ENCODE measurements at places on chromosomes 16 and 17.
A peak's percentile ranks its signal among the peaks of the same experiment; 100 is the strongest.

- no peak for DNase-seq
Measured at GRCh38 chr16:1474082-1474795, 589 bp downstream of the CLCN7 start.

DNA sequence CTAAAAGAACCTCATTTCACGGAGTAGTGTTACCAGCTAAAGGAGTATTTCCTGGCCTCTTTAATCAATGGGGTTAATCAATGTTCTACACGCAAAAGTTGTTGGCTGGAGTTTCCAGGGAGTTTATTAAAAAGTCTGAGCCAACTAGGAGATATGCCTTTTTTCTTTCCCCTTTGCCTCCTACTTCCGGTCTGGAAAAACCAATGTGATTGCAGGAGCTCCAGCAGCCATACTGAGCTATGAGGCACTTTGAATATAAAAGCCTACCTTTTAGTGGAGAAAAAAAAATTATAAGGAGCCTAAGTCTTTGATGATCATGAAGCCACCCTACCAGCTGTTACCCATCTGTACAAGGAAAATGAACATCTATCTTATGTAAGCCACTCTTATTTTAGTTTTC, 17.9 kb upstream of the ERCC4 start:
- no peak for DNase-seq

DNA sequence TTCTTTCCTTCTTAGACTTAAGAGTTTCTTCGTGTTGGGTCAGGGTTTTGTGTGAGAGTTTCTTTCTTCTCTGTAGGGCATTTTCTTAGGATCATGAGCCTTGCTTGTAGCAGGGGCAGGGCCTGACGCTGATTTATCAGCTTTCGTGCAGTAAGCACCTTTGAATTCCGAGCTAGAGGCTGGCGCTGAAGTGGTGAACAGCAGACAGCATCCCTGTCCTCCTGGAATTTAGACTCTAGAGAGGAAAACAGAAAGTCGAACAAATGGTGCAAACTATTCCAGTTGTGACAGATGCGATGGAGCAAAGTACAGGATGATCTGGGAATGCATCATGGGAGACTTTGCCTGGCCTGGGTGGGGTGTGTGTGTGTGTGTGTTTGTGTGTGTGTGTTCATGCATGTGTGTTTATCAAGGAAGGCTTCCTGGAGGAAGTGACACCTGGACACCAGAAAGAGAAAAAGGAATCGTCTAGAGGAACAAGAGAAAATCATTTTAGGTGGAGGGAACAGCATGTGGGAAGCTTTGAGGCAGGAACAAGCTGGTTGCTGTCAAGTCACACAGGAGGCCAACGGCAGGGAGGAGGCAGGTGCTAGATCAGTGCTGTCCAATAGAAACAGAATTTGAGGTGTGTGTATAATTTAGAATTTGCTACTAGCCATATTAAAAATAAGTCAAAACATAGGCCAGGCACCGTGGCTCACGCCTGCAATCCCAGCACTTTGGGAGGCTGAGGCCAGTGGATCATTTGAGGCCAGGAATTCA, 60.2 kb downstream of the WWP2 start:
- no peak for DNase-seq

GRCh38 chr16:53457670-53458069, 23.4 kb downstream of the RBL2 start:
- peak; percentile 46 for DNase-seq

DNA sequence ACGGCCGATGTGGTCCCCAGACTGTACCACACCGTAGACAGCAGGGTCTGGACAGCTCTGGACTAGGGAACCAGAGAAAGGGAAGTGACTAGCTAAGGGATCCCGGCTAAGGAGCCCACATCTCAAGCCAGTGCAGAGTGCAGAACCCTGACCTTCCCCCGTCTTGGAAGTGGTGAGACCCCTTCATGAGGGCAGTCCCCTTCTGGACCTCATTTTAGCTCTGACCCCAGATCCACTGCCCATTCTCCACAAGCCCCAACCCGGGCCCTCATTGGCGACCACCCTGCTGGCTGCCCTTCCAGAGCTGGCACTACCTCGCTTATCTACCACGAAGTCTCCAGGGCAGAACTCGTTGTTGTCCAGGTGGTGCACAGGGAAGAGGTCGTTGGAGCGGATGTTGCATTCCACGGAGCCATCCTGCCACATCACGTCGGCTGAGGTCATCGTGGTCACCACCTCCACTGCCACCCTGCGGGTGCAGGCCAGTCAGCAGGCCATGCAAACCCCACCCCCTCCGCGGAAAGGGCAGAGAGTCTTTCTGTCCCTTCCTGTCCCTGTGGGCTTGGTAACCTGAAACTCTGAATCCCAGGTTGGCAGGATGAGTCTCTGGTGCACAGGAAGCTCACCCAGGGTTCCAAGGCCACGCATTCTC, 14.2 kb downstream of the SPHK1 start:
- no peak for DNase-seq

DNA sequence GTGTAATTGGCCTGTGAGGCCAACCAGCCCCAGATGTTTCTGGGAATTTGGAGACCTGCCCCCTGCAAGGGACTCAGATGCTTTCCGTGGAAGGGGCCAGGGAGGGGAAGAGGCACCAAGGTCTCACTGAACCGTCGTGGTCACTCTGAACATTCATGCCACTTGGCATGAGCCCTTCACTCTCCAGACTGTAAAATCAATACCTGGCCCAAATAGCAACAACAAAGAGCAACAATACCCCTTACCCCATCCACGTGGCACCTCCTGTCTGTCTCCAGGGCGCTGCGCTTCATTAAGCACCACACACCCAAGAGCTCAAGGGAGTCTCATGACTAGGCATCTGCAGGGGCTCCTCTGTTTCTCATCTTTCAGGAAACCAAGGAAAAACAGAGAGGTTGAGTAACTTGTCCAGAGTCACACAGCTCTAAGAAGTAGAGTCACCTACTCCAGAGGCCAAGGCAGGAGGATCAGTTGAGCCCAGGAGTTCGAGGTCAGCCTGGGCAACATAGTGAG, 52.8 kb downstream of the SOCS1 start:
- no peak for DNase-seq

DNA sequence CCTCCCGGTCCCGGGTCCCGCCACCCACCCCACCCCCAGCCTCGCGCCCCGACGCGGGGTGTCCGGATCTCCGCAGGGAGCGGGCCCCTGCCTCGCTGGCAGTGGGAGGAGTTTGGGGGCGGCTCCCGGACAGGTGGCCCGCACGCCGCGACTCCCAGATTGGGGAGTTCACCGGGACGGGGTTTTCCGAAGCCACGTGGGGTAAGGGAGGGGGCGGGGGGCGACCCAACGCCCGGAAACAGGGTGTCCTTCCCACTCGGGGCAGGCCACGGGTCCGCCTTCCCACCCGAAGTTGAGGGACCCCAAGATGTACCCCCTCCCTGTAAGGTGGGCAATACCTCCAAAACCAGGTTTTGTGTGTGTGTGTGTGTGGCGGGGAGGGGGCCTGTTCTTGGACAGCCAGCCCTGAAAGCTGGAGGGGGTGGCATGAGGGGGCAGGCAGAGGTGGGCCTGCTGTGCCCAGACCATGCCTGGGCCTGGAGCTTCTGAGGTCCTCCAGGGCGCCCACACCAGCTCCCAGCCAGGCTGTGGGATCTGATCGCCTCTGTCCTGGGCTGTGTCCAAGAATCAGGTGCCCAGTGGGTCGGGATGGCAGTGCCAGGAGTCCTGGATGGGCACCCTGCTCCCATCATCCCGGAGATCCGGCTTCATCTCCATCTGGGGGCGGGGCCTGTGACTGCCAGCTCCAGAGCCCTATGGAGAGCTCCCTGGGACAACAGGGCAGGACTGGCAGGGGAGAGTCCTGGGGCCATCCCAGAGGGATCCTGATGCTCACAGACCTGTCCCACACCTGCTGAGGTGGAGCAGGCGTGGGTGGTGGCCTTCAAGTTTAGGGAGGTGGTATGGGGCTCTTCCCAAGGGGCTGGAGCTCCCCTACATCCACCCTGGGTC, 767 bp downstream of the SYNGR2 start:
- DNase-seq: peak; percentile 45

GRCh38 chr16:4293822-4294457, 21.1 kb upstream of the TFAP4 start:
- DNase-seq: no peak

DNA sequence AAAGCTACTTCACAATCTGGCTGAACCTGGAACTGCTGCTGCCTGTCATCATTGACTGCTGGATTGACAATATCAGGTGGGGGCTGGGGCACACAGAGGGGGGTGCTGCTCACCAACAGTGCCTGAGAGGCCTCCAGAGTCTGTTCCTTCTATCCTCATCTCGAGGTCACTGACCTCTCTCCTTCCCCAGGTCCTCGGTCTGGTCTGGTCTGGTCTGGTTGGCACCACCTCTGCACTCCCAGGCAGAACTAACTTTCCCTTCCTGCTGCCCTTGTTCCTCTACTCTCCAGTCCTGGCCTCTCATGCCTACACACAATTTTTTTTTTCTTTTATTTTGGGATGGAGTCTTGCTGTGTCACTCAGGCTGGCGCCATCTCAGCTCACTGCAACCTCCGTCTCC, 4.2 kb downstream of the PLA2G15 start:
- DNase-seq: no peak

- no peak for DNase-seq
Measured at GRCh38 chr16:11431915-11432465, 86.7 kb downstream of the RMI2 start.

- DNase-seq: no peak
Measured at GRCh38 chr16:87133966-87134627, 183.1 kb downstream of the C16orf95 start.

DNA sequence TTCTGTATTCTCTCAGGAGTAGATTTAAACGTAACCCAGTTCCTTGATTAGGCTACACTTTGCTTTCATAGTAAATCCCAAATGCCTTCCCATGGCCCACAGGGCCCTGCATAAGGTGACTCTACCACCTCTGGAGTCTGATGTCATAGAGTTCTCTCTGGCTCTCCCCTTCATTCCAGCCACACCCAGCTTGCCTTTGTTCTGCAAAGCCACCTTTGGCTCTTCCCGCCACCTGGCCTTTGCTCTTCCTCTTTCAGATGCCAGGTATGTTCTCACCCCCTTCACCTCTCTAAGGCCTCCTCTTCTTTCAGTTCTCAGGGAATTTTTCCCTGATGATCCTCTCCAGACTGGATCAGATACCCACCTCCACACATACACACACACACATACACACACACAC, 141.3 kb upstream of the HSBP1 start:
- no peak for DNase-seq
